ENCODE measurements at places on chromosomes 5 and 9. TPM values are rescaled to one million over a fixed set of nuclear protein-coding genes. Genes with fewer than 3 reads are reported as not detected.

DNA sequence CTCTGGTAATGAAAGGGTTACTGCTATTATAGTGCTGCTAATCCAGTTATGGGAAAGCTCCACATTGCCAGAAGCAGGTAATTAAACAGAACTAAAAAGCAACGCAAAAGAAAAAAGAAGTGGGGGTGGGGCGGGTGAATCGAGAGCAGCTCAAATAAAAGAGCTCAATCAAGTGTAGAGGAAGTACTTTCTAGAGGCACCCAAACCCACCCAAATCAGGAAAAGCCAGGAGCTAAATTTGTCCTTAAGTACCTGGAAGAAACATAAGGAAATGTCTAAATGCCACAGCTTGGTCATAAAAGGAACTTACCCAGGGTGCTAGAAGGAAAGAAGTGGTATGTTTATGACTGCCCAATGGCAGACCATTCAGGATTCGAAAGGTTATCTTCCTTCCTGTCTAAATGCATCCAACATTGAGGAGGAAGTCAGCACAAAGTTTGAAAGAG lies 2.4 kb upstream of the RNF145 start:
- peak; percentile 31 for DNase-seq

- peak; percentile 14 for DNase-seq
Measured at GRCh38 chr5:11903121-11903613, 1.1 kb downstream of the CTNND2 start.

DNA sequence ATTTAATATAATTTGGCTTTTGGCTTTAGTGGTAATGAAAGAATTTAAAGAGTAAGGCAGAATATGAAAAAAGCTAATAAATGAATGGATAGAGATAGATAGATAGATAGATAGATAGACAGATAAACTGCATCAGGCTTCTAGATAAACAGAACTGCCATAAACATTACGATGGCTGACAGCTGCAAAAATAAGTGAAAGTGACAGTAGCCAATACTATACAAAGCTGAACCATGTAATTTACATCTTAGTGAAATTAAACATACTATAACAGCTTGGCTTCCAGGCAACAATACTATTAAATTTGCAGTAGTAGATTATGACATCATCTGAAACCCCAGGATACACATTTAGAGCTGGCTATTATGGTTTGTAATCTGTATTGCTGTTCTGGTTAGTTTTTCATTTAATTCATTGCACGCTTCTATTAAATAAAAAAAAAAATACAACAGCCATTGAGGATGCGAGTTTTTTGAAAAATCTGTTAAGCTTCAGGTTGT lies 1354.8 kb downstream of the PTPRD start:
- DNase-seq, result no peak

GRCh38 chr5:12959713-12960112 lies 984.8 kb downstream of the DNAH5 start:
- no peak for DNase-seq

DNA sequence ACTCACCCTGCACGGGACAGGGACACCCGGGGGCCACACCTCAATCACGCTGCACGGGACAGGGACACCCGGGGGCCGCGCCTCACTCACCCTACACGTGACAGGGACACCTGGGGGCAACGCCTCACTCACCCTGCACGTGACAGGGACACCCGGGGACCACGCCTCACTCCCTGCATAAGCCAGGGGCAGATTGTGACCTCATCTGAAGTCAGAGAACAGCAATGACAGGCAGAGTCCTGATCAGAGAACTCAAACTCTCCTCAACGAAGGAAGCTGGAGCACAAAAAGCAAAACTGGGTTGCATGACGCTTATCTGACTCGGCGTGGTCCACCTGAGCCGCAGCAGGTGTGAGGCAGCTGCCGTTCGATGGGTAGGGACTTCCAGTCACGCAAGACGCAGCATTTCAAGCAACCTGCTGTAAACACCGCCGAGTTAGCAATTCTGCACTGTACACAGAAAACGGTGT lies 3.2 kb downstream of the TERT start:
- no peak for DNase-seq

DNA sequence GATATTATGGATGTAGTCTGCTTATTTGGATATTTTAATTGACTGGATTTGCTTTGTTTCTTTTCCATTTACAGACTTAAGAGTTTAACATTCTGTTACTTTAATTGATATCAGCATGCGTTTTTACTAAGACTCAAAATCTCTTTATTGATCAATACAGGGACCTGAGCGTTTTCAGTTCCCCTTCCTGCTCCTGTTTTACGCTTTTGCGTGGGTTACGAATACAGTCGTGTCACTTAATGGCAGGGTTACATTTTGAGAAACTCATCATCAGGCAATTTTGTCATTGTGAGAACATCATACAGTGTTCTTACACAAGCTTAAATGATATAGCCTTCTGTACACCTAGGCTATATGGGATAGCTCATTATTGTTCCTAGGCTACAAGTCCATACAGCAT lies 65.2 kb downstream of the PBX3 start:
- DNase-seq, result no peak

GRCh38 chr5:18497089-18497488 lies 862.8 kb downstream of the TAF11L14 start:
- DNase-seq, result no peak

DNA sequence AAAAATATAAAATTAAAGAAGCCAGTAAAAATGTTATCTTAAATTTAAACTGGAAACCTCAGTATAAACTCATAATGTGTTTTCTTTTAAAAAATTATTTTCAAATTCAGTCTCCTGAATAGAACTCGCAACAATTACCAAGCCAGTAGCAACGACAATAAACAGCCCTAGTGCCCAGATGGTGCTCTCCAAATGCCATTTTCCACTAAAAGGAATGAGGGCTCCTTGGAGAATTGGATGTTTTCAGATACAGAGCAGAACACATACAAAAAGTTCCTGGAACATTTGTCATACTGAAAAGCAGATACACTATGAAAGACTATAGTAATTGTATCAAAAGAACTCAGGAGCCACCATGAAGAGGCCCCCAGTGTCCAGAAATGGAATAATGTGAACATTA lies 97.4 kb downstream of the TMC1 start:
- DNase-seq, result no peak

GRCh38 chr5:80192507-80193241 lies 63.2 kb downstream of the SERINC5 start:
- peak; percentile 76 for DNase-seq

DNA sequence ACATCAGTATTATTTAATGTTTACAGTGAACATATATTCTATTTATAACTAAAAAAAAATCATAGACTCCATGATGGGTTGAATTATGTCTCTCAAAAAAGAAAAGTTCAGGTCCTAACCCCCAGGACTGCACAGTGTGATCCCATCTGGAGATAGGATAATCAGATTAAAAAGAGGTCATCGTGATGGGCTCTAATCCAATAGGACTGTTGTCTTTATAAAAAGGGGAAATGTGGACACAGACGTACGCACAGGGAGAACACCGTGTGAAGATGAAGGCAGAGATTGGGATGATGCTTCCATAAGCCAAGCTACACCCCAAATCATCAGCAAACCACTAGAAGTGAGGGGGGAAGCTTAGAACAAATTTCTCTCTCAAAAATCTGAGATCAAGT lies 221.4 kb downstream of the SNX18 start:
- DNase-seq, result no peak

NELFB gene
- 56.2 TPM for total RNA-seq

DNA sequence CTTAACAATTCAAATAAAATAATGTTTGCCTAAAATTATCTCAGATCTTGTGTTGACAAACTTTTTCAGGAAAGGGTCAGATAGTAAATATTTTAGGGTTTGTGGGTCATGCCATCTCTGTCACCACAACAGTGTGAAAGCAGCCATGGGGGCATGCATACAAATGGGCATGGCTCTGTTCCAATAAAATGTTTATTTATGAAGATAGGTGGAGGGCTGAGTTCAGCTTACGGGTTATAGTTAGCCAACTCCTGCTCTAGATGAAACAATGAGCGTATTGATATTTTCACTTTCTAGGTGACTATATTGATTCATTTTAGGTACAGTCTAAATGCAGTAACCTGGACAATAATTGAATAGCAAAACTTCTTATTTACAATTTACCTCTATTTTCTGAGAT lies 533.8 kb upstream of the CLINT1 start:
- DNase-seq, result no peak

GRCh38 chr9:93130861-93131481 lies 3.1 kb downstream of the NINJ1 start:
- no peak for DNase-seq

- DNase-seq, result no peak
Measured at GRCh38 chr5:76514292-76514691, 108.9 kb downstream of the F2RL2 start.

YIPF5 gene
- total RNA-seq, result 51.9 TPM

GRM6 gene
- not detected for total RNA-seq

DNA sequence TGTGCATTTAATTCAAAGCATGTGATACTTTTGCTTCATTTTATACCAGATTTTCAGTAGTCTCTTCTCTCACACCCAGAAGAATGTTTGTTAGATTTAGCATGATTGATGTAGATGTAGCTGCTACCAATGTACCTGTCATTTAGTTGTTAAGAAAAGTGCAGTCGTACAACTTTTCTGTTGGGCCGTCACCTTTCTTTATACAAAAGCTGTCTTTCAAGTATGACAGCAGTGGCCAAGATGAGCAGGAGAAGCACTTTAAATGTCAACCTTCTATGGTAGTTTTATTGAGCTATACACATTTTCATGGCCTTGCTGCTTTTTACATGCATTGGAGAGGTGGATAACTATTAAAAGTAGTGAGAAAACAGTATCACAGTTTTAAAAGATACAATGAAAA lies 77.7 kb upstream of the PTPRD start:
- no peak for DNase-seq

GRCh38 chr9:127470662-127471061 lies 19.4 kb downstream of the LRSAM1 start:
- no peak for DNase-seq

DNA sequence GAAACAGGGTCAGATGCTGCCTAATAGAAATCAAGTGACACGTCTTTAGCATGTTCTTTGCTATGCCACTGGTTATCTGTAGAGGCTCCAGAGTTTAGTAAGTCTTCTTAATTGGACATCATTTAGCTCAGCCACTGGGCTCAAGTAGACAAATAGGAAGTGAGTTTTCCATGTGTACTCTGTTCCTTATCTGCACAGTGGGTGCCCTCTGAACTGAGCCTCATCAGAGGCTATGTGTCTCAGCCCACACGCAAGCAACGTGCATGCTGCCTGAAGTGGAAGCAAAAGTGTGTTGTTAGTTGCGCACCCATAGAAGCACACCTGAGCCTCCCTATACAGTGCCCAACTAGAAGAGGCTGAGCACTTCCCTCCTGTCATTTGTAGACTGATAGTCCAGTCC lies 134.7 kb downstream of the SEMA5A start:
- DNase-seq, result peak; percentile 81

DNA sequence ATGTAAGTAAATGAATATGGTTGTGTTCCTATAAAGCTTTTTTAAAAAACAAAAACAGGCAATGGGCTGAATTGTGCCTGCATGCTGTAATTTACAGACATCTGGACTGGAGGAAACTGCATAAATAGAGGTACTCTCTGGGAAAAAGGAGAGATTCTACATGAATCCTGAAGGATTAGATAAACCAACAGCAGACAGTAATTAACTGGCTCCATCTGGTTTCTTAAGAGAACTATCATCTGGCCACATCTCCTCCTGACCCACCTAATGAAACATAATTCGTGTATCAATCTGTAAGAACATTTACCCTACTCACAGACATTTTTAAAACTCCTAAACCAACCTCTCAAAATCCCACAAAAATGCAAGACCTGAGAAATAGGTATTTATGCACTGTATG lies 528.1 kb upstream of the ST8SIA4 start:
- DNase-seq, result no peak

GABRA6 gene
- not detected for total RNA-seq

DNA sequence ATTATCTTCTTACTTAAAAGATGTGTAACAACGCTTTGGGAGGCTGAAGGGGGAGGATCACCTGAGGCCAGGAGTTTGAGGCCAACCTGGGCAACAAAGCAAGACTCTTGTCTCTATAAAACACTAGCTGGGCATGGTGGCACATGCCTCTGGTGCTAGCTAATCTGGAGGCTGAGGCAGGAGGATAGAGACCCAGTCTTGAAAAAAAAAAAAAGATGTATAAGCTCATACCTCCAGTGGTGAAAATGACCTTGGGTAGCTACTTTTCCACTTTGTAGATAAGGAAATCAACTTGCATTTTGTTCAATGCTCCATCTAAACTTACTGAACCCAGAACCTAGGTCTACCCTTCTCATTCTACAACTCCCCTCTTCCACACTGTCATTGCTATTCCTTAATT lies 16.6 kb downstream of the ARRDC3 start:
- no peak for DNase-seq

GDNF gene
- total RNA-seq, result not detected

- DNase-seq, result no peak
Measured at GRCh38 chr5:158619083-158619788, 480.5 kb downstream of the EBF1 start.

S100Z gene
- 1.9 TPM for total RNA-seq

DNA sequence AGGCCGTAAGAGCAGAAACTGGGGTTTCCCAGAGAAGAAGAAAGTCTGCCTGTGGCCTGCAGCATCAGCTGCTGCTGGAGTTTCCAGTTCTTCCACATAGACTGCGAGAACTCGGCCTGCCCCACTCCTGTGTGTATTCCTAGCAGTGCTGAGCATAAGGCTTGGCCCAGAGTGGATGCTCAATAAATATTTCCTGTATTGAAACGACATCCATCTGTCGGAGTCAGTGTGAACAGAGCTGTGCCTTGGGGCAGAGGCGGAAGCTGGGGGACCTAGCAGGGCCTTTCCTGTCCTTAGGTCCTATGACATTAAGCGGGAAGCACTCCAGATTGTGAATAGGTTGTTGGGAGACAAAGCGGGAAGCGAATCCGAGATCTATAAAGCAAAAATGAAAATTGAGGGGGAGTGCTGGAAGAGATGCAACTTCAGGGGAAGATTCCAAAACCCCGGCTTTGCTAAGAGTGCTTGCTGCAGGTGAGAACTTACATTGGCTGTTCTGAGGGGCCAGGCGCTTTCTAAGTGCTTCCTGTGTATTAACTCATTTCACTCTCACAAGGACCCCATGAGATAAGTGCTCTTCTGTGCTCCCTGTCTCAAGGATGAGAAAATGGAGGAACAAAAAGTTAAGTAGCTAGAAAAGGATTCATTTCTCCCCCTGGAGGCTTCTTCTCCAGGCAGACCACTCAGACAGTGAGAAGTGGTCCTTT lies 76.1 kb upstream of the CXCL14 start:
- no peak for DNase-seq

DNA sequence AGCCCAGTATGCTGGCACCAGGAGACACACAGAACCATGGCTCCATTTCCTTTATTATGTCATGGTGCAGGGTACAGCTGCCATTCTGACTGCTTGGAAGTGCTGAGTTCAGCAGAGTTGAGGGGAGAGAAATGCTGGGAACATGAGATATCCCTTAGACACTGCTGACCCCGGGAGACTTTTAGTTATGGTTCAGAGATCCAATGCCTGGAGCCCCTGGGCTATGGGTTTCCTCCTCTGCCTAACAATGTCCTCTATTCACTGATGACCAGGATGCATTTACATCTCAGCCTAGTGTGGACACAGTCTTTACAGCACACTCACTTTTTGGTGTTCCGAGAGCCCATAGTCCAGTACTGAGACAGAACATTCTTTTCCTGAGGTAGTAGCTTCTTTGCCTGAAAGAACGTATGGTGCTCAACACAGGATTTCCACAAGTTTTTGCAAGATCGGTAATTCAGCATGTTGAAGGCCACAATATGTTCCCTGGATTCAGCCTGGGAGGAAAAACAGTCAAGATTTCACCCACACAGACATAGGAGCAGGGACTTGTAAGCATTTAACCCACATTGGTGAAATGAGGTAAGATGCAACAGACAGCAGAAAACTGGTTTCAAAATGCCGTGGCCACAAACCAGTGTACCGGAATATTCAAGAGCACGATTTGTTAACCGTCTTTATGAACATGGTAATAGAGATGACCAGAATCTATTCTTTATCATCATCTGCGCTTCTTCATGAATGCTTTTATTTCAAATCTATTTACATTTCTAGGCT lies 71.3 kb downstream of the PTPN3 start:
- DNase-seq, result no peak
